ENCODE measurements at places on chromosomes 16 and 17.

- DNase-seq: no peak
These were observed 16.8 kb downstream of the NOG start for GRCh38 chr17:56610321-56610720.

DNA sequence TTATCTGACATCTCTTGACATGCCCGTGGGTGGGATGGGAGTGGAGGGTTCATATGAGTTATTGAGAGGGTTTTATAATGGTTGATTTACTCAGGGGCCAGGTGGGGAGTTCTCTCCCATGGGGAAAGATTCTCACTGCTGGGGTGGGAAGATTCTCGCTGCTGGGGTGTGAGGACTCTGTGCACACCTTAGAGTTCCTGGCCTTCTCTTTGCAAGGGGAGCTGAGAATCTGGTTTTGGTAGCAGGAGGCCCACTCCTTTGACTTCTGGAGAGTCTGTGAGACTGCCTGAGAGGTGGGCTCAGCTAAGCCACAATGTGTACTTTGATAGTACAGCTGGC, 31.5 kb downstream of the TBX4 start:
- no peak for DNase-seq

DNA sequence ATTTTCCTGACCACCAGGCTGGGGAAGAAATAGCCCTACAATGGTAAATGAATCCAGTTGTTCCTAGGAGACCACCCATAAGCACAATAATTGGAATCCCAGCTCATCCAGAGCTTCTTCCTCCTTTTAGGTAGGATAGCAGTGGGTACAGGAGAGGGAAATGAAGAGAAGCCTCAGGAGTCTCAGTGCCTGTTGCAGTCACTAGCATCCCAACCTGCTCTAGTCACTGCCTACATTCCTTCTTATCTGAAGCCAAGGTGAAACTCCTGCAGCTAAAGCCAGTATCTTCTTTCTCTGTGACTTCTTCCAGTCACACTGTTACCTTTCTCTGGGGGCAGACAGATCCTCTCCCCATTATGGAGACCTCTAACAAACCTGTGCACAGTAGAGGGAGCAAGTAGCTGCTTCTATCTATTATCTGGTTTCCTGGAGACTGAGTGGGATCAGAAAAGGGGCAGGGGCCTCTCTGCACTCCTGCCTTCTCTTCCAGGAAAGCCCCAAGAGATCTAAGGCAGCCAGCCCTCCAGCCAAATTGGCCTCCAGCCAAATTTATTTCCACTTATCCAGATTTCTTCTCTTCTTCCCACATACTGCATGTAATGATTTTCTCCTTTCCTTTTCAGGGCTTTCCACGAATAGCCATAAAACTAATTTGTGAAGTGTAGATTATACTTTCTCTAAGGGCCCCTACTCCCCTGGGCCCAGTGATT, 85.5 kb downstream of the SSH2 start:
- DNase-seq: no peak

GRCh38 chr17:66764506-66764905, 70.4 kb upstream of the CACNG5 start:
- DNase-seq: no peak

DNA sequence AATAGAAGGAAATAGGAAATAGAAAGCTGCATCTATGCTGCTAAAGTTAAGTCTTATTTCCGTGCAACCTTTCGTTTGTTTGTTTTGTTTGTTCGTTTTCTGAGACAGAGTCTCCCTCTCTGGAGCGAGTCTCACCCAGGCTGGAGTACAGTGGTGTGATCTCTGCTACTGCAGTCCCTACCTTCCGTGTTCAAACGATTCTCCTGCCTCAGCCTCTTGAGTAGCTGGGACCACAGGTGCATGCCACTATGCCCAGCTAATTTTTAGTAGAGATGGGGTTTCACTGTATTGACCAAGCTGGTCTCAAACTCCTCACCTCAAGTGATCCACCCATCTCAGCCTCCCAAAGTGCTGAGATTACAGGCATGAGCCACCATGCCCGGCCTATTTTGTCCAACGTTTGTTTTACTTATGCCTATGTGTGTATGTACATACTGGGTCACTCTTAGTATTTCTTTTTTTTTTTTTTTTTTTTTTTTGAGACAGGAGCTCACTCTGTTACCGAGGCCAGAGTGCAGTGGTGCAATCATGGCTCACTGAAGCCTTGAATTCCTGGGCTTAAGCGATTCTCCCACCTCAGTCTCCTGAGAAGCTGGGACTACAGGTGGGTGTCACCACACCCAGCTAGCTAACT, 16.8 kb downstream of the BMERB1 start:
- DNase-seq: no peak

DNA sequence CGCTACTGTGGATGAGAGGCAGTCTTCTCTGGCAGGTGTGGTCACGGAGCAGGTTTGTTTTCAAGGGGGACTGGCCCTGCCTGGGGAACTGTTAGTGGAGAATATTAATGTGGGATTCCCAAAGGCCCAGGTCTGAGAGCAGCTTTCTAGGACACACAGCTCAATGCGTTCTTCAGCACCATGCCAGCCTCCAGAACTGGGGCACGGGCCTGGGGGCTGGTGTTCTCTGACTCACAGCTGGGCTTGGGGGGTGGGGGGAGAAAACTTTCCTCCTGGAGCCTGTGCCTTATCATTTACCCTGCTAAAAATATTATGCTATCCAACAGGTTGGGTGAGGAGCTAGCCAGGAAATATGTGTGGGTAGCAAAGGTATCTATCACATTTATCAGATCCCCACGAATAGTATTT, 13.5 kb upstream of the LHX1 start:
- no peak for DNase-seq

- DNase-seq: no peak
These were observed 1.2 kb downstream of the CCDC137 start for GRCh38 chr17:81667754-81668153.

DNA sequence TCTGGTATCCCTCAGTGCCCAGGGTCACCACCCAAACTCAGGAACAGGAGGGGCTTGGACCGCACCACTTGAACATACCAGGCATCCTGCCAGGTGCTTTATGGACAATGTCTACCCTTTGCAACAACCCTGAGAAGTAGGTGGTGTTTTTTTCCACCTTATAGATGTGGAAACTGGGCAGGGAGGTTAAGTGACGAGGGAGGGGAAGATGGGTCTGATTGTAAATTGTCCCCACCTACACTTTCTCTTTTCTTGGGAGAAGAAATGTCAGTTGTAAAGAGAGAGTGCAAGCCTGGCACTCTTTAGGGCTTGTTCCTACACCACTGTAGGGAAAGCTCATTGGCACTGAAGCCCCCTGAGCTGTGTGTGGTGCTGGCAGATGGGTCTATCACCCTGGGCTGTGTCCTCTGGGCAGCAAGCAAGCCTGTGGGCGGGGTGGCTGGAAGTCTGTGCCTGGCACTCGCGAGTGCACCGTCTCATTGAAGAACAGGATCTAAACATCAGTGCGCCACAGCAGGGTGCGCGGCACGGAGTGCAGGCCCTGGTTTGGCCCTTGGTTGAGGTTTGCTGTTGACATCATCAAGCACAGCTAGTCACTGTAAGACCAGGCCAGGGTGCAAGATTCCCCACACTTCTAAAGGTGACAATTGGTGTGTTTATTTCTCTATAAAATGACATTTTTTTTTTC, 15.1 kb downstream of the NOD2 start:
- no peak for DNase-seq

DNA sequence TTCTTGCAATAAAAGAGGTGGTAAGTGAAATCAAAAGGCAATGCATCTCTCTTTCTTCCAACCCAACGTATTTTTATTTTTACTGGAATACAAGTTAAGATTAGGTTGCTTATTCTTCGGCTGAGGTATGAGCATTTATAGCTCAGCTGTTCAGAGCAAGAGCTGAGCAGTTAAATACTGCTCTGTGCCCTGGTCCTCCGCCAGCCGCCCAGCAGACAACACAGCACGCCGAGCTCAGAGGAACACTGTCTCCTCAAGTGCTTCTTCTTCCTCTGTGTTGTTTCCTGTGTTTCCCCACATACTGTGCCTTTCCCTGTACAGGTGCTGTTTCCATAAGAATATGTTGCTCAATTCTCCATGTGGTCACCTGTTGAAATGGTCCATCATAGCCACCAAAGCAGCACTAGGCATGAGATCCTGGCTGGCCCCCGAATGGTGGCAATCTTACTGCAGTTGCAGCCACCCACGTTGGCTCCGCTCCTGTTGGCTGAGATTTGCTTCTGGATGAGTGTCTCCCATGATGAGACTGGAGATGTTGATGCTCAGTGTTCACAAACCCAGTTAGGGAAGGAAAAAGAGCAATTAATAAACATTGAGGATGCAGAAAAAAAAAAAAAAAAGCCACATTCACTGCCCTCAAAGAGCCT, 515.3 kb downstream of the GRIN2A start:
- no peak for DNase-seq

GRCh38 chr17:58233543-58233942, 4.8 kb upstream of the LPO start:
- DNase-seq: no peak

DNA sequence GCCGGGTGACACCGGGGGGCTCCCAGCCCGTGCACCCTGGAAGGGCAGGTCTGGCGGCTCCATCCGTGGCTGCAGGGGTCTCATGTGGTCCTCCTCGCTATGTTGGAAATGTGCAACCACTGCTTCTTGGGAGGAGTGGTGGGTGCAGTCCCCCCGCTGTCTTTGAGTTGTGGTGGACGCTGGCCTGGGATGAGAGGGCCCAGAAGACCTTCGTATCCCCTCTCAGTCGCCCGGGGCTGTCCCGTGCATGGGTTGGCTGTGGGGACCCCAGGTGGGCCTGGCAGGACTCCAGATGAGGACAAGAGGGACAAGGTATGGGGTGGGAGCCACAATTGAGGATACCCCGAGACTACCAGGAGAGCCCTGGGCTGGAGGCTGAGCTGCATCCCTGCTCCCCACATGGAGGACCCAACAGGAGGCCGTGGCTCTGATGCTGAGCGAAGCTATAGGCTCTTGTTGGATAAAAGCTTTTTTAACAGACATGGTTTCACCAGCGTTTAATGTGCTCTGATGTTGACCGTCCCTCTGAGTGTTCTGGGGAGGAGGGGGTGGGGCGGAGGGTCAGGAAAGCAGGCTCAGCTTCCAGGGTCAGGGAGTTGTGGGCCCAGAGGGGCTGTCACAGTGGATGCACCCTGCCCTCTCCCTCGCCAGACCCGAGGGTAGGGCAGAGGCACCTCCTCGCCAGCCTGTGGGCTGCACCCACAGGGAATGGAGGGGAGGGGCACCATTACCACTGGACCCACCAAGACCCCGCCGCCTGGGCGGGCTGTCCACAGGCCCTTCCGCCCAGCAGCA, 5.4 kb downstream of the SPATA2L start:
- DNase-seq: no peak

All from activated T-cell treated with anti-CD3 and anti-CD28 coated beads for 1 hour (primary cell).